ENCODE measurements at places on chromosomes 1 and 21.

DNA sequence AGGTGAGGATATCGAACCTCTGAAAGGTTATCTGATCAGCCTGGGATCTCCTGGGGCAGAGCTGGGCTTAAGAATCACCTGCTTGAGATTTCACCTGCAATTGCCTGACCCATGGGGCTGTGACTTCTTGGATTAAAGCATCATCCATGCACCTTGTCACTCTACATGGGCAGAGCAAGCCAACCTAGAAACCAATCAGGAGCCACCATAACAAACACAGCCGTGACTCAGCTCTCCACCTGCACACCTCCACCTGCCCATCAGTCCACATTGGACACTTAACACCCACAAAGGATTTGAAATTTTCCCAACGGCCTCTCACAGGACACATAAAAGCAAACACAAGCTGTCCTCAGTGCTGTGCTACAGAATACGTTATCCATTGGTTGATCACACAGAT lies 35.1 kb upstream of the ETS2 start:
- no peak for ATAC-seq

GRCh38 chr1:154316704-154317103 lies 4.2 kb upstream of the AQP10 start:
- no peak for ATAC-seq

DNA sequence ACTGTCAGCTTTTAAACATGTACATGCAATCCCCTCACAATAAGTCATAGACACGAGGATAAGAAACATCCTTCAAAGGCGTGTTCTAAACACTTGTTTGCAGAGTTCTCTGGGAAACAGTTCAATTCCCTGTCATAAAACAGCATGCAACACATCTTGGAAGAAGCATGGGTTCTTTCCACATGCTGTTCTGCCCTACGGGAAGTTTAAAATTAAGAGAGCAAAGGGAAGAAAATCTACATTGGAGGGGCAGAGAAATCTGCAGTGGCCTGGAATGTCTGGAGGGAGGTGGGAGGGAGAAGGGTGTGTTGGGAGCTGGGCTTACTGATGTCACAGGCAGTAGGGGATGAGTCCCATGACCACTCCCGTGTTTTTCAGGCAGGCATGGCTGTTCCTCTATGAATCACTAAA lies 98.3 kb upstream of the SLC2A1 start:
- no peak for ATAC-seq

GRCh38 chr1:81298266-81298665 lies 502.5 kb upstream of the ADGRL2 start:
- no peak for ATAC-seq

DNA sequence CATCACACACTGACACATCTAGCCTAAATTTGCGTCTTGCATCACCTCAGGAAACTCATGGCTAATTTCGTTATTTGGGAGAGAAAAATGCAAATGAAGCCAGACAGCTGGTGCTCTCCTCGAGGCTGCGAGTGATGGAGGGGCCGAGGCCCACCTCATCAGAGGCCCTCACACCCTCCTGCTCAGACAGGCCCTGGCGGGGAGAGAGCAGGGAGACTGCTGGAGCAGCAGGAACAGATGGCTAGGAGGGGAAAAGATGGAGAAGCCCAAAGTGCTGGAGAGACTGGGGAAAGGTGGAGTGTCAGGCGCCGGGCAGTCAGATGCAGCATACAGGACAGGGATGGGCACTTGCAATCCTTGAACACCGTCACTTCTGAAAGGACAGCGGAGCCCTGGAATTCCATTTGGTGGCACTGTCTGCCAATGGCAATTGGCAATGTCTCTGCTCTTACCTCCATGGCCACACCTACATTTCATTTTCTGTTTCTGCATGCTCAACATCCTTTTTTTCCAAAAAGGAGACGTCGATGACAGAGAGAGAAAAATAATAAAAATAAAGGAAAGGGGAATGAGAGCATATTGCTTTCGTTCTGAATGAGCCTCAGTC lies 286.2 kb downstream of the SPATA17 start:
- no peak for ATAC-seq

- ATAC-seq = no peak
Measured at GRCh38 chr1:116277840-116278540, 95.1 kb upstream of the ATP1A1 start.

- no peak for ATAC-seq
Measured at GRCh38 chr1:207755846-207756693, 4.2 kb downstream of the CD46 start.

- no peak for ATAC-seq
Measured at GRCh38 chr1:38929476-38929875, 12.2 kb downstream of the RHBDL2 start.

- no peak for ATAC-seq
Measured at GRCh38 chr1:98405581-98406074, 255.9 kb upstream of the SNX7 start.

- no peak for ATAC-seq
Measured at GRCh38 chr1:110663241-110663640, 11.5 kb downstream of the KCNA3 start.

- no peak for ATAC-seq
Measured at GRCh38 chr1:7478142-7478790, 292.8 kb upstream of the VAMP3 start.

GRCh38 chr1:205523891-205524793 lies 19.7 kb downstream of the CDK18 start:
- peak; percentile 65 for ATAC-seq

GRCh38 chr1:78651241-78651640 lies 1.6 kb downstream of the IFI44 start:
- no peak for ATAC-seq

DNA sequence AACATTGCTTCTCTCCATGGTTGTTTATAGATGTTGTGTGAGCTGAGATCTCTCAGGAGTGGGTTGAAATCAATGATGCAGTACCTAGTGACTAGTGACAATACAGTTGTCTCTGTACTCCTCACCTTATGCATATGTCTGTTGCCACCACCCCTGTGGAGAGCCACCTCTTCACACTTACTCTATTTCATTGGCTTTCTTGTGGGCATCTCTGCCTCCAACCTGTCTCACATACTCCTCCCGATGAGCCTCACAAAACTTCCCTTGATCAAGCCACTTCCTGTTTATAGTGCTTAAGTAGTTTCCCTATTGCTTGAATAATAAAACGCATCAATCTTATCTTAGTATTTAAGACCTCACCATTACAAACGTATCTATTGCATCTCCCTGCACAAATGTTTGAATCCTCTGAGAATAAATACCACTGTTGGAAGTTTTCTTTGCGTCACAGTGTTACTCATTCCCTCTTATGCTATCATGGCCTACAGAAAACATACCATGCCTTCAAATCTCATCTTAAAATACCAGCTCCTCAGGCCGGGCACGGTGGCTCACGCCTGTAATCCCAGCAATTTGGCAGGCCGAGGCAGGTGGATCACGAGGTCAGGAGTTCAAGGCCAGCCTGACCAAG lies 54.7 kb upstream of the GREM2 start:
- no peak for ATAC-seq

- no peak for ATAC-seq
Measured at GRCh38 chr1:11526071-11526895, 47.3 kb downstream of the DISP3 start.

DNA sequence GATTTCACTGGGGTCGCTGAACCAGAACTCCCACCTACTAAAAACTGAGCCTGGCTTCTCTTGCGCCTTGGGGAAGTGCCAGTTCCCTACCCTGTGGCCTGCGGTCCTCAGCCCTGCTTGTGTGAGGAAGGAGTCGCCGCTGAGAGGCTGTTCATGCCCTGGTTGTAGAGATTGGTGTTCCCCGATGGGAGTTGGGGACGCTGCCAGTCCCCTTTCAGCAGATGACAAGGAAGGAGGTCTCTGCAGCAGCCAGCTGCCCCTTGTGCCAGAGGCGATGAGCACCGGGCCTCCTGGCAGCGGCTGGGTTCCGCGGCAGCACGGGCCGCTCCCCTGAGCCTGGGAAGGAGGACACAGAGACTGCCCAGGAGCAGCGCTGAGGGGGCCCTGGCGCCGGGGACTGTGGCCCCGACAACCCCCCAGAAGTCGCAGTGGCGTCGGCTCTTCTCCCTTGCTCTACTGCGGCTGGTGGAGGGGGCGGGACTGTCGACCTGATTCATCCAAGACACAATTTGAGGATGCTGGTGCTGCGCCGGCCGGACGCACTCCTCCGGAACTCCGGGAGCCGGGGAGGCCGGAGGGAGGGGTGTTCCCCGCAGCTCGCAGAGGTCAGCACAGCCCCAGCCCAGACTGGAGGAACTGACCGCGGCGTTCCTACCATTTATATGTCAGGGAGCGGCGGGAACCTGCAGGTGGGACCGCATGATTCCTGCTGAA lies 12.0 kb upstream of the ADORA3 start:
- peak; percentile 58 for ATAC-seq

DNA sequence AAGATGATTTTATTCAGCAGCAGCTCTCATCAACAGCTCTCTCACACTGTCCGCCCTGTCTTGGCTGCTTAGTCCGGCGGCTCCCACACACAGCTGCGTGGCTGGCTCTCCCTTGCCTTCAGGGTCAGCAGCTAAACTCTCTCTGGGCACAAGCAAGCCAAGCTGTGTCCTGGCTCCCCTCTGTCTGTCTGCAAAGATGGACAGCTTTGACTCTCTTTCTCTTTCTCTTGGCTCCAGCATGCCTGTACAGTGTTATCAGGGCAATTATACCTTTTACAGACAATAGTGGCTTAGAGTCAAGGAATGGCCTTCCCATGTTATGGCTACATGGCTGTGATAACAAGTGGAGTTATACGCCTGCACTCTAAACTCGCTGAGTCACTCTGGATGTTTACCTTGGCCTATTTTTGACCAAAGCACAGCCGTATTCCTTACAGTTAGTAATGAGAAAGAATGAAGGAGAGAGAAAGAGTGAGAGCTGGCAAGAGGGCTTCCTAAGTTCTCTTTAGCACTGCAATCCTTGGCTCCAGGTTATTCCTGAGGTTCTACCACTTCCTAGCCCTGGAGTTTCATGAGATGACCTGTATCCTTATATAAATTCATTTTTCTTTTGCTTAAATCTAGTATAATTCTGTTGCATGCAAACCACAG lies 59.9 kb upstream of the ZSWIM5 start:
- no peak for ATAC-seq

GRCh38 chr21:33231526-33231925 lies 1.8 kb downstream of the IFNAR2 start:
- ATAC-seq = peak; percentile 5

GRCh38 chr1:54564312-54565112 lies 16.5 kb downstream of the ACOT11 start:
- ATAC-seq = peak; percentile 10

Measured in stimulated activated memory B cell treated with anti-CD40 and anti-IgM and Interleukin-4, amounts not matched to agents 10 μg/mL and 1 μg/mL and 100 μg/mL, for 72 hours (primary cell).